ENCODE measurements at places on chromosomes 4 and X. TPM values are rescaled to one million over a fixed set of nuclear protein-coding genes. Genes with fewer than 3 reads are reported as not detected.

Gene SERPINA7
- 43.1 TPM for total RNA-seq

Gene IL1RAPL1
- 3.9 TPM for total RNA-seq

Gene TXK
- total RNA-seq, result 1.5 TPM

Gene KLF8
- 10.1 TPM for total RNA-seq

Gene SPANXN3
- total RNA-seq, result 0.52 TPM

Gene PRDM5
- total RNA-seq, result 16.8 TPM

Gene CDKL2
- 0.83 TPM for total RNA-seq

Gene RBMX2
- 12.8 TPM for total RNA-seq

Gene MAGEA4
- total RNA-seq, result not detected

Gene HNRNPDL
- 268 TPM for total RNA-seq

Gene CYSLTR1
- total RNA-seq, result 0.43 TPM

Gene TMEM144
- 58.9 TPM for total RNA-seq

Gene P2RY4
- total RNA-seq, result 0.87 TPM

Gene FAM90A26
- not detected for total RNA-seq

Gene ADAM29
- not detected for total RNA-seq

Gene SLC49A3
- 8.5 TPM for total RNA-seq

Gene MID1
- 23.0 TPM for total RNA-seq

Gene TCEAL9
- 239 TPM for total RNA-seq

Gene FGFBP1
- 2.2 TPM for total RNA-seq

Gene RHOH
- not detected for total RNA-seq

Gene ATP8A1
- total RNA-seq, result 42.1 TPM

Gene SPANXA2
- not detected for total RNA-seq

Gene SRPK3
- 0.20 TPM for total RNA-seq

Gene GSX2
- total RNA-seq, result not detected

Gene TRIM61
- total RNA-seq, result not detected

Gene MGAT4D
- total RNA-seq, result not detected

Gene RRH
- not detected for total RNA-seq

Gene CYBB
- 2.5 TPM for total RNA-seq
